Heart left ventricle (tissue), 16 donors: ENCODE measurements at places on chromosomes 1 and 21. TPM values are rescaled to one million over a fixed set of nuclear protein-coding genes. Genes with fewer than 3 reads are reported as not detected.
A peak's percentile ranks its signal among the peaks of the same experiment; 100 is the strongest.

DNA sequence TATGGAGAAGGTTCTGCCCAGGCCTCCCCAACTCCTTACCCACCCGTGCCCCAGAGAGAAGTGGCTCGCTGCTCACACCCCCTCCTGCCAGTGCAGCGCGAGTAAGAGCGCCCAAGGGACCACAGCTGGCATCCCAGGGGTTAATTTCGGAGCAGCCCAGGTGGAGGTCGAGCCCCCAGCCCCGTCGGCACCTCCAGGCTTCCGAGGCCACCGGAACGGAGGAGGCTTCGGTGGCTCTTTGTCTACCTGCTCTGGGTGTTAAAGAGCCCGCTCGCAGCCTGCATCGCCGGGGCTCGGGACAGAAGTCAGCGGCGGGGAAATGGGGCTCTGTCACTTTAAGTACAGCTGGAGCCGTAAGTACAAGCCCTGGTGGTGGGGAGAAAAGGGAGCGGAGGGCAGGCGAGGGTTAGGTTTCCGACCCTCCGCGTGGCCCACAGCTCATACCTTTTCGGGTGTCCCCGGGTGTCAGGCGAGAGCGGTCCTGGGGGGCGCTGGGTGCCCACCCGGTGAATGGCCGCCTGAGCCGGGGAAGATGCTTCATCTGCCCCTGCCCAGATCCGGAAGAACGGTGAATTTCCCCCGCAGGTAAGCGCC is 89.4 kb upstream of the IPO9 start:
- peak; percentile 70 for DNase-seq

Gene AMY1C
- not detected for total RNA-seq

DNA sequence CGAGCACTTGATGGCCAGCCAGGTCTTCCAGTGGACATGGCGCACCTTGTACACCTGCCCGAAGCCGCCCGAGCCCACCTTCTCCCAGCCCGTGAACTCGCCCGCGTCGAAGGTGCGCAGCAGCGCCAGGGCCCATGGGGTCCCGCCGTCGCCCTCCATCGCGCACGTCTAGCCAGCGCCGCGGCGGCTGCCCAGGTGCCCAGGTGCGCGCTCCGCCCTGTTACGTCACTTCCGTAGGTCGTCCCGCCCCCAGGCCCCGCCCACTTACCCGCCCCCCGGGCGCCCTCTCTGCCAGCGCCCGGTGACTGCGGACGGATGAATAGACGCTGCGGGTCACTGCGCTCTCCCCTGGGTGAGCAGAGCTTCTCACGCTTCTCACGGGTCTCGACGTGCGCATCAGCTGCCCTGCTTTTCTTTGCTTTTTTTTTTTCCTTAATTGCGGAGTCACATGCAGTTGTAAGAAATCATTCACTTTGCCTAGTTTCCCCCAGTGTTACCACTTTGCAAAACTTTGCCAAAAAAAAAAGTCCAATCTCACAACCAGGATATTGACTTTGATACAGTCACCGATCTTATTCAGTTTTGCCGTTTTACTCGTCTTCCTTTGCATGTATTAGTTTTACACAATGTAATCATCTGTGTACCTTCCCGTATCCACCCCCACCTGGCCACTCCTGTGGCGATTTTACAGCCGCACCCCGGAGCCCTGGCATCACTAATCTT is at the start of gene RIPK4:
TSS of gene RIPK4 (minus strand) at position 170 of the 723 bp plus-strand sequence. CDS start at position 159, 11 bp downstream.
- no peak for DNase-seq

DNA sequence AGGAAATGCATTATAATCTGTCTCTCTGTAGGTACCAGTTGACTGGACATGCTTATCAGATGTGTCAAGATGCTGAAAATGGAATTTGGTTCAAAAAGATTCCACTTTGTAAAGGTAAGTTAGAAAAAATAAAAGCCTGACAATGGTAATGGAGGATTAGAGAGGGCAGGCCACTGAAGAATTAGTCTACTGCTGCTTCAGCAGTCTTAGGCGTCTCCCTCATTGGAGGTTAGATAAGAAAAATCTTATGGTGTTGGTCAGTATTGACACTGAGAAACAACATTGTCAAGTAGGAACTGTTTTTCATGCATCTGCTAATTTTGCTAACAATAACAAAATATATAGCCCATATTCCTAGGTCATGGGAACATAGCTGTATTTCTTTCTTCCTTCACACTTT is 20.1 kb downstream of the CR2 start:
- no peak for DNase-seq

DNA sequence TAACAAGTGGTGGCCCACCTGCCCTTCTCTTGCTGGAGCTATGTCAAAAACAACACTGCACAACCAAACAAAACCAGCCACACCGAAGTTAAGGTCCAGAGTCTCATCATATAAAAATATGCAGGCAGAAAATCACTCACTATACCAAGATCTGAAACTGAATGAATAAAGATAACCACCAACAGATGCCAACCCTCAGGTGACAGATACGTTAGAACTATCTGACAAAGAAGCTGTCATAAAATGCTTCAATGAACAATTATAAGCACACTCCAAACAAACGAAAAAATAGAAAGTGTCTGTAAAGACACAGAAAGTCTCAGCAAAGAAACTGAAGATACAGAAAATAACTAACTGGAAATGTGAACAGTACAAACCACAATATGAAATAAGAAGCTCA is 14.0 kb downstream of the ZNF496 start:
- no peak for DNase-seq

- DNase-seq = no peak
Measured at GRCh38 chr1:3398396-3399140, 55.9 kb upstream of the ARHGEF16 start.

GRCh38 chr1:175927944-175928343 is 184.5 kb upstream of the TNR start:
- DNase-seq = no peak

Gene DISC1
- 4.3 TPM for total RNA-seq

- DNase-seq = no peak
Measured at GRCh38 chr1:116243333-116244054, 129.6 kb upstream of the ATP1A1 start.

DNA sequence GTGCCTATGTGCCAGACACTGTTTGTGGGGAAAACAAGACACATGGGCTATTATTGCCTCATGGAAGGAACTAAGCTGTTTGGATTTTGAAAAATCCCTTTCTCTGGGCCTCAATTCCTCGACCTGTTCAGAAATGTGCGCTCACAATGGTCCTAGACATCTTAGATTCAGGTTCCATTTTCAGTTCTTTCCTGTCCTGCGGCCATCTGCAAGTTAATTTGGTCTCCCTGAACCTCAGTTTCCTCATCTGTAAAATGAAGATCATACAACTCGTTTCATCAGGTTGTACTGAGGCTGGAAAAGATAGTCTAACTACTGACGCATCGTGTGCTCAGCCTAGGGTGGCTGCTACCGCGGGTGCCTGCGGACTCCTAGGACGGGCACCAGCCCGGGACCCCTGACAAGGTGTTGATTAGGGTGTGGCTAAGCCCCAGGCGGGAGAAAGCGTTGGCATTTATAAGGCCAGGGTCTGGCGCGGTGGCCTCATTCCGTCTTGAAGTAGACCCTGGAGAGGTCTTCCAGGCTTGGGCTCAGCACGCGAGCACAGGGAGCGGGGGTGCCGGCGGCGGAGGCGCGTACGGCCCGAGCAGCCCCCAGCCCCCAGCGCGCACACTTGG is 493 bp upstream of the ELOA start:
- peak; percentile 64 for DNase-seq

DNA sequence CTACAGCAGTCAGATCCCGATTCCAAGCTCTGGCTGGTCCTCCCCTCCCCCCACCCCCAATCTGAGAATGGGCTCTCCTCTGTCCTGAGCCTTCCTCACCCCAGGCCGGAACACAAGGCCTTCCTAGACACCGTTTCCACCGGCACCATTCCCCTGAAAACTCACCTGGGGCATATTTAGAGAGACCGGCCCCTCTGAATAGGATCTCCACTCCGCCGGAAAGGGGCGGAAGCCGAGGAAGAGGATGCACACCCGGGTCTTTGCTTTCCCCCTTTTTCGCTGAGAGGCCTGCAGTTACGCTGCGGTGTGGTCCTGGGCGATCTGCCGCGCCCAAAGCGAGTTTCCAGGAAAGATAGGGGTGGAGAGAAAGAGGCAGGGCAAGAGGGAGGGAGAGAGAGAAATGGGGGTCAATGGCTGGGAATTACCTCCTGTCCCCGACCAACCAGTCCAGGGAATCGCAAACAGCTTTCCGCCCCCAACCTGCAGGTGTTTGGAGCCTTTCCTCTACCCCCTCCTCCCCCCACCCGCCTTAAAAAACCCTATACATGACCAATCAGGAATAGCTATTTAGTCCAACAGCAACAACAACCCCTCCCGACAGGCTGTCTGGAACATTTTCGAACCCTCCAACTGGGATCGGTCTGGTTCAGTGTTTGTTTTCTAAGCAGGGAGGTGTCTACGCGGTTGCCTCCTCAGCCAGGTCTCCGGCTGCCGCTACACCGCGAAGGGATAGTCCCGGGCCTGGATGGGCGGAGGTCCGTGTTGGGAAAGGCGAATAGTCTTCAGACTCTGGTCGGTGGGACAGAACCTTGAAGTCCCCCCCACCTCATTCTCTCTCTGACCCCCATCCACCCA is 2.8 kb downstream of the TAL1 start:
- no peak for DNase-seq

DNA sequence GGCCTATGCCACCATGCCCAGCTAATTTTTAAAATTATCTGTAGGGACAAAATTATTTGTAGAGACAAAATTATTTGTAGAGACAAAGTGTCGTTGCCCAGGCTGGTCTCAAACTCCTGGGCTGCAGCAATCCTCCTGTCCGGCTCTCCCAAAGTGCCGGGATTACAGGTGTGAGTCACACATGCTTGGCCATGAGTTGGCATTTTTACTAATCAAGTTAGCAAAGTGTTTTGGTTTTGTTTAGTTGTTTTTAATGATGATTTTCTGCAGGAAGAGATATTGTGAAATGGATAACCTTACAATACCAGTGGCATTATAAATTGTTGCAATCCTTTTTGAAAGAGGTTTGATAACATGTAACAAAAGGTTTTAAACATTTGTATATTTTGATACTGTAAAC is 65.3 kb upstream of the MAGI3 start:
- no peak for DNase-seq

DNA sequence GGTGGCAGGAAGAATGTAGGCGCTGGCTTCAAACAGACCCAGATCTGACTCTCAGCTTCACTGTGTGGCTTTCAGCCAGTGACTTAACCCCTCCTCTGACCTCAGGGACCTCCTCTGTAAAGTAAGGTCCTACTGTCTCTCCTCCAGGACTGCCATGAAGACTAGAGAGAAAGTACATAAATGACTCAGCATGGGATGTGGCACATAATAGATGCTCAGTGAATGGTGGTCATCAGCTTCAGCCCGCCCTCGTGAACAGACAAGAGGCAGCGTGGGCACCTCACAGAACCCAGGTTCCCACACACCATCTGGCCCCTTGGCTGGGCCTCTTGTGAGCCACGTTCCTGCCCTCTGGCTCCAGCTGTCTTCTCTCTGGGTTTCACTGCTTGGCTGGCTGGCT is 126.0 kb downstream of the SYF2 start:
- DNase-seq = no peak

GRCh38 chr1:164561007-164561406 is 2.0 kb downstream of the PBX1 start:
- no peak for DNase-seq

DNA sequence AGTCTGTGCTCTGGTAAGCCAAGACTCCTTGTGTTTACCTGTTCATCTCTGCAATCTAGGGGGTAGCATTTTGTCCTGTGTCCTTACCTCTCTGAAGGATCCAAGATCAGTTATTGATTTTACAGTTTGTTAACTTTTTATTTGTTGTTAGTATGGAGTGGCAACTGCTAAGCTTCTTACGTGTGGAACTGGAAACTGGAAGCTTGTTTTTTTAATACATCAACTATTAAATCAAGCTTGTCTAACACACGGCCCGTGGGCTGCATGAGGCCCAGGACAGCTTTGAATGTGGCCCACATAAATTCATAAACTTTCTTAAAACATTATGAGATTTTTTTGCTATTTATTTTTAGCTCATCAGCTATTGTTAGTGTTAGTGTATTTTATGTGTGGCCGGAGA is 29.2 kb upstream of the MPC2 start:
- DNase-seq = no peak

- no peak for DNase-seq
Measured at GRCh38 chr1:224069138-224069537, 44.8 kb upstream of the FBXO28 start.

- DNase-seq = no peak
Measured at GRCh38 chr1:30610917-30611316, 112.5 kb downstream of the MATN1 start.

DNA sequence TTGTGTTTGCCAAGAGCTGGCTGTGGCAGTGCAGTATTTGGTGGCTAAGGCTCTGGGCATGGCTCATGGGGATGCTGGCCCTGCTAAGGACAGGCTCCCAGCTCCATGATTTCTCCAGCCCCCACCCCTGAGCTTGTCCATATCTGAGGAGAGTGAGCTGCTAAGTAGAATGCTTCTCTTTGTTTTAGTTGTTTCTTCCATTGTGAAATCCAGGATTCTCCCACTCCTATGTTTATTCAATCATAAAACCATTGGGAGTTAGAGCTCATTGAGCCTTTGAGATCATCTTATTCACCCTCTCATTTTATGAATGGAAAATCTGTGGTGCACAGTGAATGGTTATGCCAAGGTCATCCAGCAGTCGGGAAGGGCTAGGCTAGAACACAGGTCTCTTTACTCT is 188.8 kb downstream of the TNR start:
- no peak for DNase-seq

- no peak for DNase-seq
Measured at GRCh38 chr1:1398677-1399186, 403 bp downstream of the CCNL2 start.

Gene SFN
- total RNA-seq = not detected

- DNase-seq = no peak
Measured at GRCh38 chr1:226952118-226952441, 12.0 kb downstream of the COQ8A start.

- no peak for DNase-seq
Measured at GRCh38 chr1:181349512-181349911, 133.8 kb upstream of the CACNA1E start.

Gene C1orf94
- not detected for total RNA-seq

DNA sequence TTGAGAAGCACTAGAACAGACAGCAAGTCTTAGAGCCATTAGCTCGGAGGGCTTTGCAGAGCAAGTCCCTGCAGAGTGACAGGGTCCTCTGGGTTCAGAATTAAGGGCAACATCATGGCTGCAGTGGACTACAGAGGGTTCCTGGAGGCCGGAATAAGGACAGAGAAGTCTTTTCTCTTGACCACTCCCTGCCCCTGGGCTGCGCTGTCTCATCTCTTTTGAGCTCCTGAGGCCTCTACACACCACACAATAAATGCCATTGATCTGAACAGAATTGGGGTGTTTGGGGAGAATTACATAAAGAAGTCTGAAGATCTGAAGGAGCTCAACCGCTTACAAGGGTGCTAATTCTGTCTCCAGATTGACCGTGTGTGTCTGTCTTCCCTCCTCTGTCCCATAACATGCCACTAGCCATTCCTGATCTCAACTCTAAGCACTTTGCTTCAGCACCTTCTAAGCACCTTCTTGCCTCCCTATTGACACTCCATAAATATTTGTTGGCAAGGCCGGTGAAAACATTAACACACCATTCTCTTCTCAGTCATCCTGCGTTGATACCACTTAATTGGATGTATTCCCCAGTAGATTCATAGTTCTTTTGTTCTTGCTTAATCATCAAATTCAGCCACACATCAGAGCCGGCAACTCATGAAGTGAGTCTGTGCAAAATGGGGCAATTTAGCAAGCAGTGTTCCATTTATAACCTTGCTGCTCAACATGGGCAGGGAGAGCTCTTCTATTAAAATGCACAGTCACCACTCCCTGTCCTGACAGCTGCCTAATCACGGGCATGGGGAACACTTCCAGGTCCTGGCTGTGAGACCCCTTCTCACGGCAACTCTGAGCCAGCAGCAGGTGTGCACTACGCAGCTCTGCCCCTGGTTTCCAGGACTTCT is 49.7 kb downstream of the NMNAT2 start:
- no peak for DNase-seq
